ENCODE measurements at places on chromosomes 16 and 17. TPM values are rescaled to one million over a fixed set of nuclear protein-coding genes. Genes with fewer than 3 reads are reported as not detected.

Gene CCDC144A
- 1.8 TPM for polyA plus RNA-seq

Gene CDRT4
- 7.4 TPM for polyA plus RNA-seq

Gene SHISA6
- 1.5 TPM for polyA plus RNA-seq

Gene GP1BA
- 0.04 TPM for polyA plus RNA-seq

Gene CD79B
- polyA plus RNA-seq, result 0.77 TPM

Gene SPN
- polyA plus RNA-seq, result 5.1 TPM

Gene TPSAB1
- polyA plus RNA-seq, result 3.1 TPM

Gene RNPS1
- polyA plus RNA-seq, result 85.2 TPM
